ENCODE measurements at places on chromosomes 2 and 18.

- DNase-seq = no peak
Measured at GRCh38 chr2:29803537-29803936, 117.8 kb downstream of the ALK start.

GRCh38 chr18:6199777-6200176 is 214.9 kb downstream of the L3MBTL4 start:
- no peak for DNase-seq

GRCh38 chr2:221568299-221568698 is 3.8 kb downstream of the EPHA4 start:
- DNase-seq = no peak

- no peak for DNase-seq
Measured at GRCh38 chr2:98702858-98703620, 27.9 kb downstream of the MGAT4A start.

GRCh38 chr2:200217320-200217719 is 89.2 kb upstream of the SPATS2L start:
- DNase-seq = no peak

- DNase-seq = no peak
Measured at GRCh38 chr2:174066871-174067270, 101.7 kb upstream of the SP3 start.

DNA sequence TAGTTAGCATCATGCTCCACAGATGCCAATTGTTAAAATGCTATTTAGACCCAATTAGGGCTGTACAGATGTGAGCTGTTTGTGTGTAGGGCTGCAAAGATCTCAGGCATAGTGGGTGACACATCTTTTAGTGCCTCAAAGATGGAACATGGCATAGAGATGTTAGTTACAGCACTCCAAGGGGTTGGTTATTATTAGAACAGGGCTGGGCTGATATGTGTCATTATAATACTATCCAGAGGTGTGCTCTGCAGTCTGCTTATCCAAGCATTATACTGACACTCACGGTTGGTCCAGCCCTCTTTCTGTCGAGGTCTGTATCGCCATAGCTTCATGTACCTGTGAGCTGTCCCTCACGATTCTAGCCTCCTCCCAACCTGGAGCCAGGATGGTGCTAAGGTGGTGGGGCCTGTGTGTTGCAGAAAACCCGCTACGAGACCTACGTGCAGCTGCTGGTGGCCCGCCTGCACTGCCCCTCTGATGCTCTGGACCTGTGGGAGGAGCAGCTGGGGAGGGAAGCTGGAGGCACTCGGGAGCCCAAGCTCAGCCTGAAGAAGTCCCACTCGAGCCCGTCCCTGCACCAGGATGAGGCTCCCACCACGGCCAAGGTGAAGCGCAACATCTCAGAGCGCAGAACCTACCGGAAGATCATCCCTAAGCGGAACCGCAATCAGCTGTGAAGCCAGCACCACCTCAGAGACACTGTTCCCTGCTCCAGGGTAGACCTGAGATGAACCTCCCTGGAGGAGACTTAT is 27.1 kb downstream of the PSD4 start:
- DNase-seq = no peak

DNA sequence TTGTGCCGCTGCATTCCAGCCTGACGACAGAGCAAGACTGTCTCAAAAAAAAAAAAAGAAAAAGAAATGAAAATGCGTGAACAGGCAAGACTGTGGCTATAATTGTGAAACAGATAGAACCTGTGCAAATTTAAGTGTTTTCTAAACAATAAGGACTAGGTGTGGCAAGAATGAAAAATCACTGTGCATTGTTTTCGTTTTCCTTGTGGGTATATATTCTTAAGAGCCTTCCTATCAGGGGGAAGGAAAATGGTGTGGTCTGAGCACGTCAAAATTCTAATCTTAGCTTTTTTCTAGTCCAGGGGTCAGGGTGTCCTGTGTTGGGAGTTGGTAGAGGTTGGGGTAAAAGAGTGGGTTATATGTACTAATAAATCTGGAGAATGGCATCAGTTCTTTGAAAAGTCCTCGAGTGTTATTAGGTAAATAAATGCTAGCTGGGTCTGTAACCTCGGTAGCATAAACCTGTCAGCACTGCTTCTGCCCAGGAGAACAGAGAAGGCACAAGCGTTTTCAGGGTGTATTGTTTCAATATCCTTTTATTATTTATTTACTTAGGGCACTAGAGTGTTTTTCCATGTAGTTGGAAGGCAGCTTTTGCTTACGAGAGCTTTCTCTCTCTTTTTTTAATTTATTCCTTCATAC is 11.6 kb downstream of the ATP6V1C2 start:
- DNase-seq = no peak

GRCh38 chr18:22594155-22594690 is 176.5 kb upstream of the CTAGE1 start:
- no peak for DNase-seq

- DNase-seq = no peak
Measured at GRCh38 chr18:78505851-78506461, 473.7 kb upstream of the SALL3 start.

DNA sequence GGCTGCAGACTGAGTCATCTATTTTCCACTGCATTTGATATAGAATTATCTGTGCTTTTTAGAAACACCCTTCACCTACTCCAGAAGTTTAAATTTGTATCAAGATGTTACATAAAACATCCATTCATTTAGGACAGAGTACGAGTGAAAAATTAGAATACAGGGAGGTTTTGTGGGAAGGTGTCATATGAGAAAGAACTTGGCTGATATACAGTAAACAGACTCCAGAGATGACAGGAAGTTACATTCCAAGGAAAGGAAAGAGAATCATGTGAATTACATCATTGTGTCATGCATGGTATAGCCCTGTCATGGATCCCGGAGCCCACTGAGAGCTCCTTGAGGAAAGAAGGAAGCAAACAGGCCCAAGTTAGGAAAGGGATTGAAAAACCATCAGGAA is 341.5 kb upstream of the PKDCC start:
- no peak for DNase-seq
